ENCODE measurements at places on chromosomes 11 and 22.
A peak's percentile ranks its signal among the peaks of the same experiment; 100 is the strongest.

GRCh38 chr11:94815705-94816344, 47.7 kb downstream of the AMOTL1 start:
- DNase-seq, result no peak

DNA sequence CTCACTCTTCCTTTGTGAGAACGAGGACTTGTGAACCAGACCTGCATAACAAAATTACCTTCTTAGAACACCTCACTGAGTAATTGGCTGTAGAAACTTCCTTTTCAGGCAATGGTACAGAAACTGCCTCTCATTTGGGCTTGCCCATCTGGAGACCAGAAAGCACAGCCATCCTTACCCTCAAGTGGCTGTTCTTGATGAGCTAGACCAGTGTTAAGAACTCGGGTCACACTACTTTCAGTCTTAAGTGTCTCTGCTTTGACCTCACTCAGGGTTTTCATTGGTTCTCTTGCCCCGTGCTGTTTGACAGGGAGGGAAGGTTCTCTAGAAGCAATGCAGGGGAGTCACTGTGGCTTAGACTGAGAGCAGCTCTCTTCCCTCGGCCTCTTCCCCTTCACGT, 29.3 kb downstream of the NAT10 start:
- no peak for DNase-seq

DNA sequence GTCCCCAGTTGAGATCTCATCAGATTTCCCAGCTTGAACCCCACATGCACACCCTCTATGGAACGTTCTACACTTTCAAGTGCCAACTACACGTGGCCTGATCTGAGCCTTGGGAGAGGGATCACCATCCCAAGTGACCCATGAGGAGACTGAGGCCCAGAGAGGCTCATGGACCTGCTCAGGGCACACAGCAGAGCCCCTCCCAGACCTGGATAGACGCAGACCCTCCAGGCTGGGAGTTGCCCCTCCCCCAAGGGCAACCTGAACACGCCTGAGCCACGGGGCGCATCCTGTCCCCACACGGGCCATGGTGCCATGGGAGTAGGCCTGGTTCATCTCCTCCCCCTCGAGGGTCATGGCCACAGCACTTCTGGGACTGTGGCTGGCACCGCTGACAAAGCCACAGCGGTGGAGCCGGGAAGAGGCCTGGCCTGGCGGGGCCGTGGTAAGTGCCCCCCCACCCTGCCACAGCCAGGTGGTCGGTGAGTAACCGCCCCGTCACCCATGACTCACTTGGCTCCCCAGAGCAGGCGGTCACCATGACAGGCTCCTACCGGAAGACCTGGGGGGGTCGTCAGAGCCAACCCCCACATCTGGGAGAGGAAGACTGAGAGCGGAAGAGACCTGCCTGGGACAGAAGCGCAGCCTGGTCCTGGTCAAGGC, 8.1 kb downstream of the WNT7B start:
- DNase-seq, result no peak

DNA sequence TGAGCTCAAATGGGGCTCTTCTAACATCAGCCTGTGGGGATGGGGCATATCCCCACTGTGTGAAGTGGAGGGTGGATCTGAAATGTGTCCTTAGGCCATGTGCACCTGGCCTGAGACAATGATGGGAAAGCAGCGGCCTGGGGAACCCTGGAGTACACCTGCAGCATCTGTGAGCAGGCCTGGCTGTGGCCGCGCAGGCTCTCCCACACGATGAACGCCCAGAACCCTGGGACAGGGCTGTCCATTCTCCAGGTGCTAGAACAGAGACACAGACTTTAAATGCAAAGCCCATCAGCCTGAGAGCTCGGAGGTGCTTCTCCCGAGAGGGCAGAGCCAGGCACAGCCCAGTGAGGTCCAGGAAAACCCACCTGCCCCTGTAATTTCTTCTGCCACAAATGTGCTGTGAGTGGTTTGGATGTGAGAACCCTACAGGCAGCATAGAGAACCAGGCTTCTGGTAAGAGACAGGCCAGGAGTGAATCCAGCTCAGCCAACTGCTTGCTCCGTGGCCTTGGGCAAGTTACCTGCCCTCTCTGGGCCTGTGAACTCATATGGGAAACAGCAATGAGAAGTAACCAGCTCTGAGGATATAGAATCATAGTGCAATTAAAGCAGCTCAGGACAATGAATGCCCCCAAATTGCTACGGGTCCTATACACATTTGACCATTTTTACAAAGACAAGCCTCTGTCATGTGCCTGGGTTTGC, 167.9 kb downstream of the SHANK2 start:
- DNase-seq, result no peak

- no peak for DNase-seq
These were observed 160.9 kb downstream of the ADAMTS15 start for GRCh38 chr11:130609121-130610035.

DNA sequence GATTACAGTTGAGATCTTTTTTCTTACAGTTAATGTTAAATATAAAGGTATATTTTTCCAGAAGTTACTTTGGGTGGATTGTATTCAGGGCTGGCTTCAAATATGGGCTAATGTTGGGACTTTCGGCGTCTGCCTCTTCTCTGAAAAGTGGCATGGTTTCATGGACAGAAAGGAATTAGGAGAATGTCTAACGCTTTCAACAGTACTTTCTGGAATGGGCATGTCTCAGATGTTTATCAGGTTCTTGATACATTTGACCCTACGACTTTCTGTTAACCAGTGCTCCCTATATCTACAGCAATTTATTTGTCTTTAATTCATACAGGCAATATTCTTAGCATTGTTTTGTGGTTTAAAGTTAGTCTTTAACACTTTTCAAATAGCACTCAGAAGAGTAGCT, 33.7 kb downstream of the ZC3H12C start:
- no peak for DNase-seq

DNA sequence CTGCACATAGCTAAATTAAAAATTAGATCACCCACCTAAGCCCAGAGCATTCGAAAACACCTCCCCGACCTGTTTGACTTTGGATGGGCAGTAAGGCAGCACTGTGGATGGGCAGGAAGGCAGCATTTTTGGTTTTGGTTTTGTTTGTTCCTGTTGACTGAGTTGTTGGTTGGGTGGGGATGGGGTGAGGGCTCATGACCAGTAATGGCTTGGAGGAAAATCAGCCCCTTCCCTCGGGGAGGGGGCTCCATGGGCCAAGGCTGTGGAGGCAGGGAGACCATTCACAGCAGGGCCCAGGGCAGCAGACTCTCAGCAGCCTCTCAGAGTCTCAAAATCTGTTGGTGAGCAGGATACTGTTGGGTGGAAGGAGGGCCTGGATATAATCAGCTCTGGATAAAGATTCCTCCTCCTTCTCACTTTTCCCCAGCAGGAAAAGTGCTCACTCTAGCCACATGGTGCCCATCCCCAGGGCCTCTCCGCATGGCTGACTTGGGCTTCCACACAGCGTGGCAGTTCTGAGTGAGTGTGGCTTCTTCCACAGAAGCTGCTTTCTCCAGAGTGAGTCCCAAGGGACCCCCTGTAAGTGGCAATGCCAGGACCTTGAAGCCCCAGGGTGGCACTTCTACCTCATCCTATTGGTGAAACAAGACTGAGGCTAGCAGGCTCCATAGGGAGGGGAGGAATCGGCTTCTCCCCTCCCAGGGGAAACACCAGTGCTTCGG, 1491.2 kb downstream of the BRD1 start:
- DNase-seq, result no peak

GRCh38 chr11:61817471-61818202, 834 bp upstream of the FADS1 start:
- DNase-seq, result no peak

- DNase-seq, result no peak
These were observed 3.7 kb downstream of the ALX4 start for GRCh38 chr11:44306052-44306917.

GRCh38 chr11:60902625-60903024, 3.8 kb downstream of the PRPF19 start:
- DNase-seq, result no peak

GRCh38 chr22:20111045-20111688, 4.7 kb upstream of the RANBP1 start:
- peak; percentile 78 for DNase-seq

- peak; percentile 59 for DNase-seq
These were observed 5.4 kb upstream of the APOL2 start for GRCh38 chr22:36244522-36245391.

DNA sequence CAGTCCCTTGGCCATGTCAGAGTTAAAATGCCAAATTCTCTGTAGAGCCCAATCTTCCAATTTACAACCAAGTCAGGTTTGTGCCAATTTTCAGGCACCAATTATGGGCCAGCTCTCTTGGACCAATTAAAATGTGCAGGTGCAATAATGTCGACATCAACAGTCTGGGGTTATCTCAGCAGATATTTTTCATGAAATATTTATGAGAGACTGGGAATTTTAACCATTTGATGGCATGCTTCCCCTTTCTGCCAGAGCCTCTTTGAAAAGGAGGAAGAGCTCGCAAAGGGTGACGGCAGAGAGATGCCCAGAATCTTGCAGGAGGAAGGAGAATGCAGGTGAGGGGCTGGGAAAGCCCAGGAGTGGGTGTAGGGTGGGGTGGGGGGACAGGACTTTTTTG, 100.8 kb upstream of the SYT13 start:
- DNase-seq, result no peak

GRCh38 chr22:26267856-26268255, 98.6 kb downstream of the SEZ6L start:
- DNase-seq, result no peak

GRCh38 chr11:126834573-126834972, 166.0 kb downstream of the KIRREL3 start:
- no peak for DNase-seq

GRCh38 chr11:69259096-69259495, 34.9 kb upstream of the MYEOV start:
- DNase-seq, result no peak

DNA sequence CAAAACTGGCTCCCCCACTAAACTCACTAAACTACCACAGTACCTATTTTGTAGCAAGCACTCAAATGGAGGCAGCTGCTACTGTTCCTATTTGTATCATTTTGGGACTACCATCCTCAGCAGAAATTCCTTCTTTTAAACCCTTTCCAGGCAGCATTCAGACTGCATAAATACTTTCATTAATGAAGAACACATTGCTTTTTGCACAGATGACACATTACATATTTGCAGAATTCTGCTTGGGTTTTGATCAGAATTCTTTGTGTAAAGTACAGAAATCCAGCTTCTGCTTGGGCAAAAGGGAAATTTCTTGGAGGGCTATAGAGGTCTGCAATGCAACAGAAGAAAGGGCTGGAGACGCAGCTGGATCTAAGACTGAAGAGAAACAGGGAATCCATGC, 24.2 kb downstream of the RBX1 start:
- no peak for DNase-seq

- DNase-seq, result no peak
These were observed 11.5 kb upstream of the CRKL start for GRCh38 chr22:20905415-20906386.

- DNase-seq, result no peak
These were observed 1180.8 kb downstream of the JRKL start for GRCh38 chr11:97570636-97571035.
